IMR-90 (cell line): ENCODE measurements at places on chromosomes 11 and 22.
A peak's percentile ranks its signal among the peaks of the same experiment; 100 is the strongest.

- peak; percentile 53 for DNase-seq
Measured at GRCh38 chr11:74570266-74571061, 21.9 kb upstream of the POLD3 start.

GRCh38 chr22:43164636-43165035 is 13.3 kb downstream of the TSPO start:
- no peak for DNase-seq

DNA sequence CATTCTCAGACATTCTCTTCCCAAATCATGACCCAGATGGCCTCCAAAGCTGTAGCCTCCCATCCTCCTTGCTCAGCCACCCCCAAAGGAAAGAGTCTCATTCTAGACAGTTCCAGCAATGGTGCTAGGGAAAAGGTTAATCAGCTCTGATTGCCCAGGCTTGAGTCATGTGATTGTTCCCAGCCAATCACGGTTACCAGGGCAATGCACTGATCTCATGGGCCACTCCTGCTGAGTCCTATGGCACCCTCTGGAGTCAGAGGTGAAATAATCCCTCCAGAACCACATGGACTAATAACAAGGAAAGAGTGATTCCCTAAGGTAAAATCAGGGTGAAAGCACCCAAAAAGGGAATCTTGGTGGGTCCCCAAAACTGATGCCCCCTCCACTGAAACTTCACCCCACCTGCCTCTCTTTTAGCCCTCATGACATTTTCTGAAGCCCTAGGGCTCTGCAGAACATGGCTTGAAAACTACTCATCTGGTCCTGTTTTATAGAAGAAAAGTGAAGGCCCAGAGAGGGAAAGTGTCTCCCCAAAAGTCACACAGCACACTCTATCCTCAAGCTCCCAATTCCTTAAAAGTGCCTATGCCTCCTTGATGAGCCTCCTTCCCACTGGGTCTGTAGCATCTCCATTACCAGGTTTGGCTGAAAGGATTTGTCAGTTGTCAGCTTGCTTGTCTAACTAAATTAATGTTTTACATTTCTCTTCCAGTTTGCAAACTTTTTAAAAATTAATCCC is 203.7 kb downstream of the MN1 start:
- DNase-seq, result no peak

GRCh38 chr11:129034001-129034400 is 91.3 kb upstream of the TP53AIP1 start:
- no peak for DNase-seq

GRCh38 chr11:8711895-8712442 is 29.4 kb downstream of the RPL27A start:
- no peak for DNase-seq
